NCI-H2081 treated with DMSO at 0.1 percent for 48 hours (cell line): ENCODE measurements at places on chromosomes 4 and X.

DNA sequence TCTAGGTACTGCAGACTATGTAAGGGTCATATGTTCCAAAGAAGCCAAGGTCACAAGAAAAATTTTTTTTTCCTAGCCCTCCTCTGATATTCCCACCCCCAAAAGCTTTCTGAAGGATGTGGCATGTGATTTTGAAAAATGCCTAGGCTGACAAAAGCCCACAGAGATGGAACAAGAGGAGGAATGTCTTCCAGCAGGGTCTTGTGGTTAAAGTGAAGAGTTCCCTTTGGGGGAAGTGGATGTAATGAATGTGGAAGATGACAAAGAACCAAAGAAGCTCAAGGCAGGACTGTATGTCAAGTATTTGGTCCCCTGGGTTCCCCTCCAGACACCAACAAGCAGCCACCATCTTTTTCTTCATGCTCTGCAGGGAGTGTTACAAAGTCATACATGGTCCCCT, 268.8 kb downstream of the BCOR start:
- no peak for DNase-seq

DNA sequence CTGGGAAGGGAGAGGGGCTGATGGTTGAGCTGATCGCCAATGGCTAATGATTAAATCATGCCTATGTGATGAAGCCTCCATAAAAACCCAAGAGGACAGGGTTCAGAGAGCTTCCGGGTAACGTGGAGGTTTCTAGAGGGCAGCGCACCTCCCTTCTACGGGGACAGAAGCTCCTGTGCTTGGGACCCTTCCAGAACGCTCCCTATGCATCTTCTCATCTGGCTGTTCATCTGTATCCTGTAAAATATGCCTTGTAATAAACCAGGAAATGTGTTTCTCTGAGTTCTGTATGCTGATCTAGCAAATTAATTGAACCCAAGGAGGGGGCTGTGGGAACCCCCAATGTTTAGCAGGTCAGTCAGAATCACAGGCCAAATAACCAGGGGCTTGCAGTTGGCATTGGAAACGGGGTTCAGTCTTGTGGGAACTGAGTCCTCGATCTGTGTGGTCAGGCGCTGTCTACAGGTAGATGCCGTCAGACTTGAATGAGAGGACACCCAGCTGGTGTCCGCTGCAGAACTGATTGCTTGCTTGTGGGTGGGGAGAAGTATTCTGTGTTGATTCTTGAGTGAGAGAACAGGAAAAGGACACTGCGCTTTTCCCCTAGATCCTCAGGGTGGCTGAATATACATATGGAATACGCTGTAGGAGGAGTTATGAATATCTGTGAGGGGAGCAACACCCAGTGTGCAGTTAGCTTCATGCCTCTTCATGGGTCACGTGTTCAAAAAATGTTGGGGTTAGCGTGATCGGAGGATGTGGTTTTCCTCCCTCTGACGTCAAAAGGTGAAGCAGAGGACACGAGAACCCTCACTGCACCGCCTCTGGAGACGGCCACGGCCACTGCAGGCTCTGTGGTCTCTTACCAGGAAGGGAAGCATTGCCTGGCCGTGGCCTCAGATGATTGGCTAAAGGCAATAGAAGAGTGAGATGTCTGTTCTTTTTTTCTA, 29.2 kb downstream of the HTT-AS start:
- DNase-seq: no peak

- no peak for DNase-seq
Measured at GRCh38 chr4:113952452-113953029, 26.9 kb downstream of the ARSJ start.

DNA sequence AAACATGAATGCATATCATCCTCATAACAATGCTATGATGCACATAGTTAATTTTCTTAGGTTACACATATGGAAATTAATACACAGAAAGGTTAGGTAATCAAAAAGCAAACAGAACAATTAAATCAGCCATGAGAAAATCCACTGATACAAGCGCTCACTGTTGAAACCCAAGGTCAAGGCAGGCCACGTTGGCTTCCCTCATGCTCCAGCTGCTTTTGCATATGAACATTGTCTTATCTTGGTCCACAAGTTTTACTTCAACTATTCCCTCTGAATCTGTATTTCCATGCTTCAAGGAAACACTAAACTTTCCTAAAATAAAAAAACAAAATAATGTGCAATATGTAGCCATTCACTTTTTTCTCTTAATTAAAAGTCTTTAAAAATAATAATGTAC, 34.5 kb upstream of the PLA2G12A start:
- no peak for DNase-seq

- no peak for DNase-seq
Measured at GRCh38 chr4:1414831-1415680, 8.8 kb upstream of the NKX1-1 start.

GRCh38 chrX:129791336-129791735, 11.6 kb downstream of the SASH3 start:
- DNase-seq: no peak

DNA sequence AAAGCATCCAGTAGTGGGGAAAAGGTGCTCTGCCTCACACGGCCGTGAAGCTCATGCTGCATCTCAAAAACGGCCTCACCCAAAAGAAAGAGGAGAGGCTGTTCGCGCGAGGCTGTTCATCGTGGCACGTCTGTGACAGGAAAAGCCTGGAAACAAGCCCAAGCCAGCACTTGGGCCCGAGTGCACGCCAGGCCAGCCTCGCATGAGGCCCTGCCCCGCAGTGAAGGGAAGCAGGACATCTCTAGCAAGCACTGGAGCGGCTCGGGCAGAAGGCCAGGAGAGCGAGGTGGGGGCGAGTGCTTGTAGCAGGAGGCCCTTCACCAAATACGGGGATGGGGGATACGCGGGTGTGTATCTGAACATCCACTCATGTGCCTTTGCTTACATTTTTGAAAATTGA, 39.9 kb upstream of the MXD4 start:
- DNase-seq: no peak

DNA sequence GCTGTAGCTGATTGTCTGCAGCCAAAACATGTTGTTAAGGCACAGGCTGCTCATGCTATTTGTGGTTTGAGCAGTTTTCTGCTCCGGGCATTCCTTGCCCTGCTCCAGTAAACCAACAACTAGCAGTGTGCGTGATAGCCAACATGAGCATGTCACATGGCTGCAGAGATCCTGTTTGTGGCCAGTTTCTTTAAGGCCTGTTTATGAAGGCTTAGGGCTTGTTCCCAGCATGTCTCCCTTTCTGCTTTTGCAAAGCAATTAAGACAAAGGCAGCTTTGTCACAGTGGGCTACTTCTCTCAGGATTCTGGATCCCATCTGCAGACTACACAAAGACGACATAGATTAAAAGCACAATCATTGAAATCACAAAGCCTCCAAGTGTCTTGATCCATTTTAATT, 160.5 kb downstream of the ZNF518B start:
- no peak for DNase-seq

GRCh38 chrX:96538104-96538725, 146.4 kb upstream of the DIAPH2 start:
- DNase-seq: no peak

DNA sequence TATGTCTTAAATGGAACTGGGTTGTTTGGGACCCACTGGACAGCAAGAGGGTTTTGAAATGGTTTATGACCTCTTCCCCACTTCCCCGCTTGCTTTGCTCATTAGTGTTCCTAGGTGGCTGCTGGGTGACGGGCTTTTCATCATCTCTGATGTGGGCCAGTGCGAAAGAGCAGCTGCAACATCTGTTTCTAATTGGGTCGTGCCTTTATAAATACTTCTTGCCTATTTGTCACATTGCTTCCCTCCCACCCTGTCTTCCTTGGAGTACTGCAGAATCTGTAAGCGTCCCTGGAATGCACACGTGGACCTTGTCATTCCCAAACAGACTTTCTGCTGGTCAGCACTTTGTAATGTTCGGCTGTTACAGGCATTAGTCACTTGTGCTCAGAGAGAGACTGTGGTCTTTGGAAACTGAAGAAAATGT, 35.2 kb downstream of the SEPTIN11 start:
- no peak for DNase-seq

- no peak for DNase-seq
Measured at GRCh38 chr4:14621731-14622463, 380.4 kb upstream of the CPEB2 start.

DNA sequence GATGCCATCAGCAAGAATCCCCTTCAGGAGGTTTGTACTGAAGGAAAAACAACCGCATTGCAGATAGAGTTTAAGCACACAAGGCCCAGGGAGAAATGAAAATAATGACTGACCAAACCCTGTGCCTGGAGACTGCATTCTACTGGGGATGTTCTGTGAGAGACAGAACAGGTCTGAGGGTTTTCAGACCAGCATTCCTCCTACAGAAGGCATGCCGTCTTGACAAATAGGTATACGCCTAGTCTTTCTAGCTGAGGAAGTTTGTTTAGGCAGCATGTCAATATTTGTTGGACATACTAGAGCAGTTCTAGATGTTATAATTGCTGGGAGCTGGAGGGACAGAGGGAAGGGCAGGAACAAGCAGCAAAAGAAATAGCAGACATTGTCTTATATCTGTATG, 68.4 kb upstream of the SCOC start:
- DNase-seq: no peak

- DNase-seq: no peak
Measured at GRCh38 chr4:185212581-185212980, 3.2 kb downstream of the SNX25 start.

DNA sequence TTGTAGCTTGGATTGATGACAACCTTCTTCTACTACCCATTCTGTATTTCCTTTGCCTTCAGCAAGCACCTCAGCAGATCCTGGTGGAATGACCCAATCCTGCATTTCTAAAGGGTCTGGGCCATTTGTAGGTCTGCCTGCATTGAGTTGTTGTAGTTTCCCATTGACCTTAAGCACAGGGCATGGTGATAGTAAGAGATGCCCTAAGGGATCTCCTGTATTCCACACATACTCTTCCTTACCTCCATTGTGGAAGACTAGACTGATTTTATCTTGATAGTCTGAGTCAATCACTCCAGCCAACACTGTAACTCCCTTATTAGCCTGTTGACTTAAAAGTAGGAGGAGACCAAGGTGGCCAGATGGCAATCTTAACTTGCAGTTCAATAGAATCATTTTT, 184.5 kb downstream of the GRIA2 start:
- no peak for DNase-seq

DNA sequence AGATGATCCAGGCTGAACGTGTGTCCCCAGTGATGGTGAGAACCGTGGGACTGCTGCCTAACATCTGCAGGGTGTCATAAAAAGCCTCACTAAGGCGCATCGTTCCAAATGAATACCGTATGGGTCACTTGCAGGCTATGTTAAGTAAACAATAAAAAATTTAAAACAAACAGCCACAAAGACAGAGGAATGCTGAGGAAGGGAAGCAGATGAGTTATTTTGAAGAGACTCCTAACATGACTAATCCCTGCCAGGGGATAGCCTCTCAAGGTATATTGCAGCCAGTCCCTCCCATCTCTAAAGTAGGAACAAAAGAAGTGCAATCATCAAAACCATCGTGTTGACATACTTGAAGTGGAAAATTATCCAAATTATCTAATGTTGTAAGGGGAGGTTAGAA, 83.8 kb downstream of the UNC5C start:
- no peak for DNase-seq

GRCh38 chr4:112296949-112297880, at the start of gene ALPK1:
Gene ALPK1 (plus strand): TSS chr4:112297369.
- no peak for DNase-seq

GRCh38 chr4:37615720-37616063, 70.5 kb downstream of the RELL1 start:
- DNase-seq: no peak

- no peak for DNase-seq
Measured at GRCh38 chr4:70674191-70674590, 7.9 kb upstream of the JCHAIN start.
